ENCODE measurements at places on chromosomes 1 and 21.

GRCh38 chr1:11787251-11787803 is 18.4 kb downstream of the MTHFR start:
- peak; percentile 67 for DNase-seq

- no peak for DNase-seq
Measured at GRCh38 chr1:76727520-76727919, 139.8 kb upstream of the ST6GALNAC5 start.

GRCh38 chr21:38322311-38322950 is 65.6 kb downstream of the KCNJ15 start:
- no peak for DNase-seq

GRCh38 chr1:30550365-30551220 is 172.8 kb downstream of the MATN1 start:
- no peak for DNase-seq

GRCh38 chr1:214901718-214902117 is 180.8 kb upstream of the KCNK2 start:
- no peak for DNase-seq

GRCh38 chr1:208036106-208036808 is 125.3 kb upstream of the CD34 start:
- no peak for DNase-seq

- peak; percentile 38 for DNase-seq
Measured at GRCh38 chr21:36297938-36298572, 21.9 kb upstream of the MORC3 start.

GRCh38 chr1:81424816-81425215 is 375.9 kb upstream of the ADGRL2 start:
- DNase-seq, result no peak

GRCh38 chr1:16420424-16421118 is 16.7 kb downstream of the SPATA21 start:
- DNase-seq, result no peak

- DNase-seq, result no peak
Measured at GRCh38 chr1:78472851-78473496, 17.8 kb upstream of the PTGFR start.

GRCh38 chr1:27403931-27404330 is 11.5 kb downstream of the GPR3 start:
- no peak for DNase-seq

- no peak for DNase-seq
Measured at GRCh38 chr1:93651695-93652094, 29.9 kb downstream of the BCAR3 start.

DNA sequence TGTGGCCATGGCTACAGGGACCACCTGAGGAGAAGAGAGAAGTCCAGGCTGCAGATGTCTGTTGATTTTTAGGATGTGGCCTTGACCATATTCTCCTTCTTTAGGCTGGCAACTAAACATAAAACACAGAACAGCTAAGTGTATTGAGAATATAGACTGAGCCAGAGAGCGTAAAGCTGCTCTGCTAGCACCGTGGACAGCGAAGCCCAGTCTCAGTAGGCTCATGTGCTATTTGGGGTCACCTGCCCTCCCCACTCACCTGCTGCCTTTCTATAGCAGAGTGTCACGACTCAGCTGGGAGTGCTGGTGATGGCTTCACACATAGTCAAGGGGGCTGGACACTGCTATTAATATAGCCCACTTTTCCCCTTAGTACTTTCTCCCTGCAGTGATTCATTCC is 278.5 kb downstream of the KCNH1 start:
- DNase-seq, result no peak

DNA sequence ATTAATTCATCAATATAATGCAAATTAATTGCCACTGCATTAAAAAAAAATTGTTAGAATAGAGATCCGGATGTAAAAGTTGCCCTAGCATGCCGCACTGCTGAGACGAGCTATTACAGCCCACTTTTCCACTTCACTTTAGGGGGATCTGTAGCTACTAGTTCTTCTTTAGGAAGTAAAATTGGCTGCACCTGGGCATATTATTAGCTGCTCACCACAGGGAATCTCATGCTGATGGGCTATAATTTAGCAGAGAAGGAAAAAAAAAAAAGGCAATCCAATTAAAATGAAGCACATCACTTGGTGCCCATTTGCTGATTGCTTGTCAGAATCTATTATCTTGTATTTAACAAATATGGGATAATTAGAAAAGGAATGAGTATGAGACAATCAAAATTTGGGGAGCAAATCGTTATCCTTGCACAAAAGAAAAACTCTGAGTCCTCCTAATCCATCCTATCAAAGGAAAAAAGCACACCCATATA is 233.4 kb downstream of the DSCAM start:
- DNase-seq, result no peak

GRCh38 chr1:223030871-223031400 is 112.1 kb downstream of the TLR5 start:
- no peak for DNase-seq

Data from adrenal gland (tissue), 19 donors.